ENCODE measurements at places on chromosomes 11 and 22.

DNA sequence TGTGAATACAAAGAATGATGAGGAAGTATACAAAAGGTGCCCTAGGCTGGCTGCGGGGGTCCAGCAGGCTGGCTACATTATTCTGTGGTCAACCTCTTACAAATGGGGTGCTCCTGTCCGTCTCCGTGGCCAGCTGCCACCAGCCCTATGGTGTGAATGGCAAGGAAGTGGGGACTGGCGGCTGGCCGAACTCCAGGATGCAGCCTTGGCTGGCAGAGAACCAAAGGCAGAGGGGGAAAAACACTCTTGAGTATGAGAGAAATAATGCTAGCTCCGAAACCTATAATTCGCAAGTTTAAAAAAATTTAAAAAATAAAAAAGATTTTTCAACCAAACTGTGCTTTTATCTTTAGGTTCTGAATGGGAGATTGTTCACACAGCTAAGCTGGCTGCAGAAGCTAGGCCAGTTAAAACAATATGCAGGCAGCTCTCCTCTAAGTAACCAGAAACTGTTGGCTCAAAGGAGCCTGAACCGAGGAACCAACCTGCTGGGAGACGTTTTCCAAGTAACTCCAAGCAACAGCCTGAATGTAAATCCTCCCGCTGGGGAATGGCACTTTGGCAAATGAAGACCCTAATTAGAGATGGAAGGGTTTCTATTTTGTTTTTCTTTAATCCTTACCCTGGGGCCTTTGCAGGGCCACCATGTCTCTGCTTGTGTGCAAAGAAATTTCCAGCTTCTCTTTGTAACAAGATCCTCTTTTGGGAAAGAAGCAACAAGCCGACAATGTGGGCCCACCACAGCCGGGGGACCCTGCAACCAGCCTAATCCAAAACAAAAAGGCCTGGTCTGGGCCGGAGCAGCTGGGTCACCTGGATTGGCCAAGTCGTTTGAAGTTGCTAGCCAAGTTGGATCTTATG is 50.2 kb downstream of the C22orf31 start:
- DNase-seq = no peak

GRCh38 chr11:13223112-13223511 is 54.5 kb upstream of the BMAL1 start:
- no peak for DNase-seq

- no peak for DNase-seq
Measured at GRCh38 chr11:40080434-40080833, 1379.0 kb downstream of the LRRC4C start.

DNA sequence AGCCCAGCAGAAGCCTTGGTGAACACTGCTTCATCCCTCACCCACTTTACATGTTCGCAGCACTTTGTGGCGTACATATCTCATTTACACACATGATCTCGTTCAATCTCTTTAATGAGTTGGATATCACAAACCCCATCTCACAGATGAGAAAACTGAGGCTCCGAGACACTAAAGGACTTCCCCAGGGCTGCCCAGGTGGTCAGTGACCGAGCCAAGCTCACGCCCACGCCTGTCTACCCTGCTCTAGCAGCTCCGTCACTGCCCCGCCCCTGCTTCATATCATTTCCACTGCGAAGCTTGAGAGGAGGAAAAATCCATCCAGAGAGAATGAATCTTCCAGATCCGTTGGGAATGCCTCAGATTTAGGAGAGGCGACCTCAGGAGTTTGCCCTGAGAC is 11.8 kb upstream of the DSCAML1 start:
- DNase-seq = no peak

- DNase-seq = no peak
Measured at GRCh38 chr11:120335556-120335907, 681 bp upstream of the ARHGEF12 start.

- no peak for DNase-seq
Measured at GRCh38 chr11:134995741-134996140, 583.7 kb upstream of the B3GAT1 start.

- DNase-seq = no peak
Measured at GRCh38 chr11:115891581-115891980, 387.4 kb upstream of the CADM1 start.

GRCh38 chr22:34160141-34160783 is 240.0 kb upstream of the LARGE1 start:
- no peak for DNase-seq

DNA sequence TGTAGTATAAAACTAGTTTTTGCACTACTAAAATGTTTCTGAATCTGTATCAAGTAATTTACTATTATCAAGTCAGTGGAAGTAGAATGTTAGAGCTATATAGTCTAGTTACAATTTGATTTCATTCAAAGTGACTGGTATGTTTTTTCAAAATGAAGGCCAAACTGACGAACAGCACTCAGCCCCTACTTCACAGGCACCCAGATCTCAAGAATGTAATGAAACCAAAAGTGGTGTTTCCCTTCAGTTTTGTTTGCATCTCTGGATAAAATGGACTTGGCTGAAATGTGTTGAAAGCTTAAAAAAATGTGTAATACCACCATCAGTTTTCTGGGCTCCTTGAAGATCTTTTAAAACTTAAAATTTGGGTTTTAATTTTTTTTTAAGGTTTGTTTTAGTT is 46.4 kb downstream of the QSER1 start:
- no peak for DNase-seq

GRCh38 chr11:82930229-82930628 is 28.7 kb downstream of the DDIAS start:
- no peak for DNase-seq

- no peak for DNase-seq
Measured at GRCh38 chr11:100920593-100920992, 209.0 kb downstream of the PGR start.

GRCh38 chr22:45889093-45889538 is 87.8 kb downstream of the WNT7B start:
- no peak for DNase-seq

- peak; percentile 3 for DNase-seq
Measured at GRCh38 chr11:17923217-17923616, 89.6 kb downstream of the SERGEF start.

GRCh38 chr11:101456812-101457211 is 127.0 kb downstream of the TRPC6 start:
- peak; percentile 24 for DNase-seq

- DNase-seq = no peak
Measured at GRCh38 chr11:17768547-17768946, 34.0 kb downstream of the KCNC1 start.

DNA sequence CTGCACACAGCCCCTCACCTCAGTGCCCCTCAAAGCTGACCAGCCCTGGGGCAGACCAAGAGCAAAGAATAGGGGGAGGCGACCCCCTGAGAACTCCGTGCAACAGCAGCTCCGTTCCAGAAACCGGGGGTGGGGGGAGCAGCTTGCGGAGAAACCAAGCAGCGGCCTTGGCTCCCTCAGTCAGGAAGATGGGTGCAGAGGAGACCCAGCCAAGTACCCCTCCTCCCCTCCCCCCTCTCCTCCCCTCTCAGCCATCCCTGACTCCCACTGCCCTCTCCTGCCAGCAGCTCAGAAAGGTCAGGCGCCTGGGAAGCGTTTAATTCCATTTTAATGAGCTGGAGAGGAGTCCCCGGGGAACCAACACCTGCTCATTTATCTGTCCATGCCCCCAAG is 78.9 kb downstream of the PDE2A start:
- no peak for DNase-seq

GRCh38 chr11:68044145-68044813 is 5.5 kb downstream of the TCIRG1 start:
- DNase-seq = no peak

- DNase-seq = peak; percentile 68
Measured at GRCh38 chr11:12806113-12806512, 131.9 kb downstream of the TEAD1 start.

DNA sequence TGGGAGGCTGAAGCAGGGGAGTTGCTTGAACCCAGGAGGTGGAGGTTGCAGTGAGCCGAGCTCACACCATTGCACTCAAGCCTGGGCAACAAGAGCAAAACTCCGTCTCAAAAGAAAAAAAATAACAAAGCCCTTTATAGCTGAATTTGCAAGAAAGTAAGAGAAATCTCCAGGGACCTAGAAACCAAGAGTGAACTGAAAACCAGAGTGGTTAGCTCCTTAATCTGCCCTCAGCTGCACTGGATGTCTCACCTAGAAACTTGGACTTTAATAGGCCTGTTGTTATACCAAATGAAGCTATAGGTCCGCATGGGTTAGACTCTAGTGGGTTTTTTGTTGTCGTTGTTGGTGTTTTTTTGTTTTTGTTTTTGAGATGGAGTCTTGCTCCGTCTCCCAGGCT is 4.1 kb downstream of the NEU3 start:
- DNase-seq = no peak

- no peak for DNase-seq
Measured at GRCh38 chr22:47102648-47103047, 340.2 kb downstream of the TBC1D22A start.

- no peak for DNase-seq
Measured at GRCh38 chr22:22681221-22681739, 36.9 kb downstream of the GGTLC2 start.

DNA sequence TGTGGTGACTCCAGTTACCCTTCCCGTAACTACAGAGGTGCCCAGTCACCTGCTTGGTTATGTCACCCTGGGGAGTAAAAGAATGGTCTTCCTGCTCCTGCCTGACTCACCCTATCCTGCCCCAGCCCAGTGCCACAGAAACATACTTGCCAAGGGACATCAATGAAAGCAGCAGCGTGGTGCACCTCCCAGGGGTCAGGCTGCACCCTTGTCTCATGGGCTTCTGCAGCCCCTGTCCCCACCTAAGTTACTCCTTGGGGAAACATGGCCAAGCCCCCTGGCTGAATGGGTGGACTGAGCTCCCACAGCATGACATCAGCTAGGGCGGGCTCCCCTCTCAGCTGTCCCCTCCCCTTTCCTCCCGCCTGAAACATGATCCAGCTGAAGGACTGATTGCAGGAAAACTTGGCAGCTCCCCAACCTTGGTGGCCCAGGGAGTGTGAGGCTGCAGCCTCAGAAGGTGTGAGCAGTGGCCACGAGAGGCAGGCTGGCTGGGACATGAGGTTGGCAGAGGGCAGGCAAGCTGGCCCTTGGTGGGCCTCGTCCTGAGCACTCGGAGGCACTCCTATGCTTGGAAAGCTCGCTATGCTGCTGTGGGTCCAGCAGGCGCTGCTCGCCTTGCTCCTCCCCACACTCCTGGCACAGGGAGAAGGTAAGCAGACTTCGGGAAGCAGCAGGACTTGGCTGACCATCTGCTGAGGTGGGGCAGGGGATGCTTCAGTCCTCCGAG is at the start of gene HTR3A:
Gene HTR3A, plus strand, starts transcription at position 368 of the 730 bp plus-strand sequence. Its CDS starts 218 bp downstream, at position 586.
- DNase-seq = peak; percentile 53

GRCh38 chr11:65653229-65654225 is 9.2 kb downstream of the RELA start:
- DNase-seq = peak; percentile 29

GRCh38 chr22:36741968-36742367 is 34.0 kb downstream of the IFT27 start:
- DNase-seq = no peak

GRCh38 chr11:65290448-65291165 is 24.1 kb upstream of the CDC42EP2 start:
- peak; percentile 100 for DNase-seq

- peak; percentile 11 for DNase-seq
Measured at GRCh38 chr11:38438091-38438490, 1840.1 kb upstream of the RAG2 start.

- no peak for DNase-seq
Measured at GRCh38 chr22:39717099-39717498, 146.5 kb downstream of the CACNA1I start.

DNA sequence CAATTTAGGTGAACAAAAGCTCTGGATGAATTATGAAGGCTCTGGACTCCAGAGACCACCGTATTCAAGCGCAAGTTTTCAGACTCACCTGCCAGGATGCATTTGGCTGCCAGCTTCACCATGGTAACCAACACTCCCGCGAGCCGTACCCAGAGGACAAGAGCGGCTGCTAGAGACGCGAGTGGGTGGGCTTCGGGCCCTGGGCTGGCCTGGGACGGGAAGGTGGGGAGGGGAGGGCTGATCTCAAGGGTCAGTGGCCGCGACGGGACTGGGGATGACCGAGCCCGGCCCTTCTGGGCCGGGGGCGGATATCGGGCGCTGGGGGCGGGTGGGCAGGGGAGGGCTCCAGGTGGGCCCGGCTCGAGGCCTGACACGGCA is 344 bp downstream of the IFT27 start:
- DNase-seq = no peak

- DNase-seq = peak; percentile 36
Measured at GRCh38 chr22:31085493-31085824, 4.3 kb downstream of the SMTN start.

DNA sequence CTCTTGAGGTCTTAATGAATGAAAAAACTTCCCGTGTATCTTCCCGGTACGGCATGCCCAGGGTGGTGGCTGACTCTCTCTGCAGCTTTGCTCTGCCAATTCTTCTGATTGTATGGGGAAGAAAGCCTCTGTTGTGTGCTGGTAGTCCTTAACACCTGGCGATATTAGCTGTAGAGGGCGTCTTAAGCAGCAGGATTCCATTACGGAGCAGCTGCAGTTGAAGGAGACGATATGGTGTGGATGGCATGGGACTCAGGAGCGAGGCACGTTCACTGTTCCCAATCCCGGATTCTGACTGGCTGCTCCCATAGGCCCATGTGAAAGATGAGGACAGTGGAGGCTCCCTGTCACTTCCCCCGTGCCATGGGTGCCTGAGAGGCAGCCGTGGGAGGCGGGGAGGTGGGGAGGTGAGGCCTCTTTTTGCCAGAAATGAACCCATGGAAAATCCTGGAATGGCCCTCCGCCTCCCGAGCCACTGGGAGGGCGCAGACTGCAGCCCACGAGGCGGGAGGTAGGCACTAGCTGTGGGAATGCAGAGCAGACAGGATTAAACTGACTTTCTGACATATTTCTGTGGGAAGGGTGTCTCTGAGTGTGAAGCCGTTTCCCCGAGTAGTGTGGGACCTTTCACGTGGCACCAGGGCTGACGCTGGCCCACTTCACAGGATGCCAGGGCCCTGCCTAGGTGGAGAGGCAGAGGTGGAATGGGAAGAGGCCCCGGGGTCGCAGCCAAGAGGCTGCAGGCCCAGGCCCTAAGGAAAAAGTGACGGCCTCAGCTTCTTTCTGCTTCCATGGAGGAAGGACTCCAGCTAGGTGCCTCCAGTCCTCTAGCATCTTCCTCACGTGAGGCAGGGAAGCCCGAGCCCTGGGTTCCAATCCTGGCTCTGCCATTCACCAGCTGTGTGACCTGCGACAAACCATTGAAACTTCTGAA is 121.4 kb upstream of the CD82 start:
- no peak for DNase-seq

DNA sequence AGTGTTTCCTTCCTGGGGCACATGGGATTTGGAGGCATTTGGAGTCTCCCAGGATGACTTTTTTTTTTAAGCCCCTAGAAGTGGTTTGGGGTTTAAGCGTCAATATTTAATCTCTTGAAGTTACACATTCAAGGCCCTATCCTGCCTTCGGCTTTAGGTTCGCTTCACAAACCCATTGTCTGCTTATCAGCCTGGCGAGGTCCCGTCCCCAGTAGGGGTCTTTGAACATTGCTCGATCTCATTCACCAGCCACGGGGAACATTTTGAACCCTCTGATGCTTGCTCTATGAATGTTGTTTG is 75.9 kb downstream of the KCNQ1 start:
- no peak for DNase-seq

GRCh38 chr22:48574776-48575617 is 1252.7 kb downstream of the BRD1 start:
- peak; percentile 9 for DNase-seq

- no peak for DNase-seq
Measured at GRCh38 chr22:48071828-48072227, 1309.4 kb downstream of the TBC1D22A start.

GRCh38 chr22:46081036-46081830 is 69.1 kb upstream of the PPARA start:
- no peak for DNase-seq

- peak; percentile 40 for DNase-seq
Measured at GRCh38 chr11:128725630-128726319, 31.9 kb downstream of the FLI1 start.

All from cardiac fibroblast (primary cell).